Renal pelvis (tissue), 12 donors: ENCODE measurements at places on chromosomes 12 and 14.

DNA sequence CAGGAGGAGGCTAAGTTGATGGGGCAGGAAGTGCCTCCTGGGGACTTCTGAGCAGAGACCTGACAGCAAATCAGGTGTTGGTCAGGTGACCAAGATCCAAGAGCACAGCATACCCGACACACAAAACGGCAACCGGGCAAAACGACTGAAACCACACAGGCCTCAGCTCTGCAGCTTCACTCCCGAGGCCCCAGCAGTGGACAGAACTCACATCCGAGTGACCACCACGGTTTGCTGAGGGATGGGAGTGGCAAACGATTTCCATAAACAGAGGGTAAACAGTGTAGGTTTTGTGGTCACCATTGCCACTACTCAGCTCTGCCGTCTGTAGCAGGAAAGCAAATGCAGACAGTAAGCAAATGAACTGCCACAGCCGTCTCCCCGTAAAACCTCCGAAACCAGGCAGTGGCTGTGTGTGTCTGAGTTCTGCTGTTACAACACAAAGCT lies 14.4 kb downstream of the CHFR start:
- no peak for DNase-seq

GRCh38 chr14:88352698-88353097 lies 29.6 kb upstream of the KCNK10 start:
- DNase-seq, result no peak

DNA sequence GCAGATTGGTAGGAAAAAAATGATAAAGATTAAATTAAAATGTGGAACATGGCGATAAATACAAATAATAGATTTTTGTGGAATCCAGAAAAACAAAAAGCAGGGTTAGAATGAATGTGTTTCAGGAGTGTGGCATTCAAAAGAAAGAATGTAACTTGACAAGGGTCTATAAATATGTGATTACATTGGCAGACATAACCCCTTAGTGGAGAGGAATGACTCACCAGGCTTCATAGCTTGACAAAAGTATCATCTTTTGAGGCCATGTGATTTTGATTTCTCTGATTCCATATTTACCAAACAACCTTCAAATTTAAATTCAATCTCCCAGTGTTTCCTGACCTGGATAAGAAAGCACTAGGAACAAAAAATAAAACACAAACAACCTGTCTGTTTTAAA lies 24.4 kb upstream of the MGST1 start:
- no peak for DNase-seq

- no peak for DNase-seq
Observed at GRCh38 chr14:100035700-100036099, 29.5 kb upstream of the EVL start.

DNA sequence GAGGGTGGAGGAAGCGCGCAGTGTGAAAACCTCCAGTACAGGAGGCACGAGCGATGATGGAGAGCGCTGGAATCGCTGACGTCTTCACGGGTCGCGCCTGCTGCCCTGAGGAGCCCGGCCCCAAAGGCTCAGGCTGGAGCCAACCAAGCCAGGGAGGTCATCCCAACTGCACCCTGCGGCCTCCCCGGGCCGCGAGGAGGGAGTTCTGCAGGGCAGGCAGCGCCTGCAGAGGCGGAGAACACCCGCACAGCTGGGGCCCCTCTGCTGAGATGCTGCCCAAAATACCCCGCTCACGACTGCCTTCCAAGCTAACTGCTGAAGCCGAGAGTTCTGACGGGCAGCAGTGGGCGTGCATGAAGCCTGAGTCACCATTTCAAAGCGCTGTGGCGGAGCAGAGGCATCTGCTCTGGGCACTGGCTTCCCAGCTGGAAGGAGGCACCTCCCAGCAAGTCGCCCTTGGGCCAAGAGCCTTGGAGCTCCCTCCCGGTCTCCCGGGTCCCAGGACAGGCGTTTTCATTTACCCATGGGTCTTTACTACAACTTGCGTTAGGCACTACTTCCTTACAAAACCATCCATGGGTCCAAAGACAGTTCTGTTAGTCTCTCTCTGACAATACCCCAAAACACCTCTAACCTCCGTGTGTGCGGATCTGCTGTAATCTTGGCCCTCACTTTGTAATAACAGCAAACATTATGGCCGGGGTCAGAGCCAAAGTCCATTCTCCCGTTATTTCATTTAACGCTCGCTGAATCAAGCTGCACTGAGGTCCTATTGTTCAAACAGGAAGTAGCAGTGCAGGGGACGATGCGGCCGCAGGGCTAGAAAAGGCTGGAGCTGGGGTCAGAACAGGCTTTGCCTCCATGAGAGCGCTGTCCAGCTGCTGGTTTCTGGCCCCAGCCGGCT lies 60.1 kb upstream of the RIMBP2 start:
- DNase-seq, result peak; percentile 78

DNA sequence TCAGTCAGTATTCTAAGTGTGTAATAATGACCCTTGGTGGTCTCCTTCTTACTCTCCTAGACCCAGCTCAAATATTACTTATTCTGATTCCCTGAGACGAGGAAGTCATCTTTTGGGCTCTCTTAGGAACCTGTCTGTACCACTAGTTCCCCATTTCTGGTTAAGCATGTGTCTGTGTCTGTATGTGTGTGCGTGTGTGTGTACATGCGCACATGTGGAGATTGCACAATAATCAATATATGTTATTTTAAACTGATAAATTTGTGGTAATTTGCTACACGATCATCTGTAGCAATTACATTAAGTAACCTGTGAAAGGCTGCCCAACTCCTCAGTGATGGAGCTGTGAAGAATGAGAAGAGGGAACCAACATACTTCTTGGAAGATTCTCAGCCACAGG lies 132.2 kb downstream of the ASCL4 start:
- no peak for DNase-seq

- no peak for DNase-seq
Observed at GRCh38 chr12:58388261-58388660, 446.9 kb downstream of the ATP23 start.

- no peak for DNase-seq
Observed at GRCh38 chr14:77980475-77981321, 180.8 kb downstream of the ADCK1 start.

GRCh38 chr12:3219233-3219632 lies 142.1 kb downstream of the TSPAN9 start:
- no peak for DNase-seq

DNA sequence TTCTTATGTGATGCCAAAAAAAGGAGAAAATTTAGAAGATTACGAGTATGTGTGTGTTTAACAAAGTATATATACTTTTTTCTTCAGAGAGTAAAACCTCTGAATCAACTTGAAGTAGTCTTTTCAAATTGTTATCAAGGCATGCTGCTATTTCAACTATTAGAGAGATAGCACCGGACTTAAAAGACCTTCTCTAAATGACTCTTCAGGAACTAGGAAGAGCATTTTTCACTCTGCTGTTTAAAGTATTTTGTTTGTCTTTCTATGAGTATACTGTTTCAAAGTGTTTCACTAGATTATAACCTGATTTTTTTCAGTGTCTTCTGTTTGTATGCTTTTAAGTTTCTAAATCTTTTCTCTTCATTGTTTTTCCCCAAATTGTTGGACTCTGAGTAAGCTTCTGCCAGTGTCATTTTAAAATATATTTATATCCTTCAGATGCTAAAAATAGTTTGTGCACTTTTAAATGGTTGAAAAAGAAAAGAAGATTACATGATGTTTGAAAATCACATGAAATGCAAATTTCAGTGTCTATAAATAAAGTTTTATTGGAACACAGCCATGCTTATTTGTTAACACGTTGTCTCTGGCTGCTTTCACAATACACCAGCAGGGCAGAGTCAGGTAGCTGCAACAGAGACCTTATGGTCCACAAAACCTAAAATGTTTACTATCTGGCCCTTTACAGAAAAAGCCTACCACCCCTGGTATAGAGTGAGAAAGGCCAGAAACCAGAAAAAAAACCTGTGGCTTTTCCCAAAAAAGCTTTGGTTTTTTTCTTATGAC lies 21.3 kb downstream of the CRADD start:
- no peak for DNase-seq

- DNase-seq, result no peak
Observed at GRCh38 chr14:52776816-52777215, 14.6 kb downstream of the GNPNAT1 start.

- DNase-seq, result peak; percentile 54
Observed at GRCh38 chr12:8698132-8698851, 501 bp downstream of the RIMKLB start.

GRCh38 chr12:64678835-64679234 lies 68.5 kb downstream of the RASSF3 start:
- DNase-seq, result no peak

DNA sequence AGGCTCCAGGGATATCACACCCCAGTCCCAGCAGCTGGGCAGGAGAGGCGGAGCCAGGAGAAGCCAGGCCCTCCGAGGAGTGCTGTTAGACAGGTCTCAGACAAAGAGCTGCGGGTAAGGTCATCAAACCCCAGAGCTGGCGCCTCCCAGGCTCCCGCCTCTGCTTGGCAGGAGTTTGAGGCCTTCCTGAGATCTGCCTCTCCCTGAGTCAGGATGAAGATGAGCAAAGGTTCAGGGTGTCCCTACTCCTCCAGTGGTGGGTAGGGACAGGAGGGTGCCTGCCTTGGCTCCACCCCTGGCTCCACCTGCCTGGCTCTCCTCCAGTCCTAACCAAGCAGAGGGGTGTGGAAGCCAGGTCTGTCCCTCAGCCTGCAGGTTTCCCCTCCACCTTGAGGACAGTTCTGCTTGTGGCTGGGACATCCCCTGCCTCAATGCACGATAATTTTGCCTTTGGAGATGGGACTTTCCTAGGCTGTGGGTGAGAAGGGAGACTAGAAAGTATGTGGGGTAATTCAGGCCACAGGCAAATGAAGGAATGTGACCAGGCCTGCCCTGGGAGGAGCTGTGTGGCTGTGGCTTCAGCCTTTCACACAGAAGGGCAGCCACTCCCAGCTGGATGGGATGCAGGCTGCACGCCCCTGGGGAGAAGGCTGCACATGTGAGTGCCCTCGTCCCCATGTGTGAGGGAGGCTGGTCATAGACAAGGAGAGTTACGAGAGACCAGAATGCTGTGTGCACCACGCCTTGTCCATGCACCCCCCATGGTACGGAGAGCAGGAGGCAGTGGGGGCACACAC lies 2.2 kb downstream of the PLEKHG6 start:
- no peak for DNase-seq

GRCh38 chr14:49479432-49479831 lies 106.7 kb downstream of the RPS29 start:
- no peak for DNase-seq

- DNase-seq, result peak; percentile 68
Observed at GRCh38 chr14:70714055-70714550, 72.4 kb downstream of the TTC9 start.

DNA sequence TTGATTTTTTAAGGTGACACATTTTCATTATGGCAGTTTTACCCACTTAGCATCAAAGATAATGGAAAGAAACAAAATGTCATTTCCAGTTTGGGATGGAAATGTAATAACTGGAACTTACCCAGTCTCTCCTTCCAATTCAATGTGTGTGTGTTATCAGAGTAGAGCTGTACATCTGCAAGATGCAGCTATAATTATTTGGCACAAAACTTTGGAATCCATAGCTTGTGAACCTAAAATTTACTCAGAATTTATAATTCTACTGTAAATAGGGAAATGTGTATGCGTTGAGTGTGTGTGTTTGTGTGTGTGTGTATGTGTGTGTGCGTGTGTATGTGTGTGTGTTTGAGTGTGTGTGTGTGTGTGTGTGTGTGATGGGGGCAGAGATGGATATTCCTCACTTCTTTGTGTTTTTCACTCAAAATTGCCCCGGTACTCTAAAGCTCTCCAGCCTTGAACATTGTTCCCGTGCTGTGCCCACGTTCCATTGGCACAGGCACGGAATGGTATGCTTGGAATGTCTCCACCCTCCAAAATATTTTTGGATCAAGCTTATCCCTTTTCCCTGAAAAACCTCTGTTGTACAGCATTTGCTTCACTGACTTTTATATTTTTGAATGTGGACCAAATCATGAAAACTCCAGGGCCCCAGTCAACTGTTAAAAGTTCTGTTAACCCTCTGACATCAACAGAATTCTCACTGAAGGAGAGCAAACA lies 150.2 kb upstream of the BMP4 start:
- no peak for DNase-seq

- DNase-seq, result no peak
Observed at GRCh38 chr12:132379576-132379975, 50.2 kb upstream of the GALNT9 start.

- no peak for DNase-seq
Observed at GRCh38 chr14:25053585-25053984, 3.6 kb upstream of the STXBP6 start.

- no peak for DNase-seq
Observed at GRCh38 chr12:97425802-97426491, 36.7 kb upstream of the RMST start.

GRCh38 chr12:71449373-71450070 lies 9.9 kb downstream of the LGR5 start:
- no peak for DNase-seq

DNA sequence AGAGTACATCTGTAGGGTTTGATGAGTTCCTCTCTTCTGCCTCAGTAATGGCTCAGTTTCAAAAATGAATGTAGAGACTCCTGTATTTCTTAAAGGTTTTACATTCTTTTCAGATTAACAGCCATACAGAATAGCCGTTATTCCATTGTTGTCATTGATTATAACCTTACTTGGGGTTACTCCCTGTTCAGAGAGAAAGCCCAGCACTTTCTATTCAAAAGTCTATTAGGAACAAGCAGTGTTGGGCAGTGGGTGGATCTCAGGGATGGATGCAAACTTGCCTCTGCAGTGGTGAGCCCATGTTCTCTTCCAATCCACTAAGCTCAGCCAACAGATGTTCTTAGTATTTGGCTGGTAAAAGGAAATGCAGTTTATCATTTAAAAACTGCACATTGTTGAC lies 342.6 kb upstream of the E2F7 start:
- DNase-seq, result no peak

GRCh38 chr12:6038160-6038559 lies 86.3 kb downstream of the VWF start:
- no peak for DNase-seq

DNA sequence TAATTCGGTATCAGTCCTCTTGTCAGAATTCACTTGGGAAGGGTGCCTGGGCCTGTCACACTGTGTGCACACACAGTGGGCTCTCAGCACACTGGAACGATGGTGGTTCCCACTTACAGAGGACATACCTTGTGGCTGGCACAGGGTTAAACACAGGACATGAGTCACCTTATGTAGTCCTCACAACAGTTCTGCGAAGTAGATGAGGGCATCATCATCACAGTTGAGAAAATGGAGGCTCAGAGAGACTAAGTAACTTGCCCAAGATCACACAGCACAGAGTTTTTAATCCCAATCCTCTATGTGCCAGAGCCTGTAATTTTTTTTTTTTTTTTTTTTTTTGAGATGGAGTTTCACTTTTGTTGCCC lies 90.7 kb downstream of the NINJ2 start:
- DNase-seq, result no peak

DNA sequence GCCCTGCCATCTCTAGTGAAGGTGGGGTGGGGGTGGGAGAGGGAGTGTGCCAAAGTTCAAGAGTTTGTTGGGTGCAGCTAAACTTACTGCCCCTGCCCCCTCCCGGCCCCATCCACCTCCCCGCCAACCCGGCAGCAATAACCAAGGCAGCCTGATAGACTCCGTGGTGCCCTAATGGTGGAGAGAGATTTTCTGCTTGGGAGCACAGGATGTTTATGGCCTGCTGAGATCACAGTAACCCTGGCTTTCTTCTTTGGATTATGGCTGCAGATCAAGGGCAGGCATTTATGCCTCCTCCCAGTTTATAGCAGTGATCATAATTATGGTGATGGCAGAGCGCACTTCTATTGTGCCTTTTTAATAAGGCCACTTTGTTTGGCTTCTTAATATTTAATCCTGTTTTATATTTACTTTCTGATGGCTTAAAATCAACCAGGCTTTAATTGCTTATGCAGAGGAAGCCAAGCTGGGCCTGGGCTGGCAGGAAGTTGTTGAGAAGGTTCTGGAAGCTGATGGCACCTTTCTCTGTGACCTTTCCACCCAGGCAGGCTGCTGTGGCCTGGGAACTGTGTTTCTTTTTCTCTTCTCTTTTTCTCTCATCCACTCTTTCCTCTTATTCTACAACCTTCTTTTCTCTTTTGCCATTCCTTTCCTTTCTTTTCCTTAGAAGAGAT lies 256.8 kb upstream of the FKBP4 start:
- DNase-seq, result no peak
